ENCODE measurements at places on chromosomes 4 and X.
A peak's percentile ranks its signal among the peaks of the same experiment; 100 is the strongest.

DNA sequence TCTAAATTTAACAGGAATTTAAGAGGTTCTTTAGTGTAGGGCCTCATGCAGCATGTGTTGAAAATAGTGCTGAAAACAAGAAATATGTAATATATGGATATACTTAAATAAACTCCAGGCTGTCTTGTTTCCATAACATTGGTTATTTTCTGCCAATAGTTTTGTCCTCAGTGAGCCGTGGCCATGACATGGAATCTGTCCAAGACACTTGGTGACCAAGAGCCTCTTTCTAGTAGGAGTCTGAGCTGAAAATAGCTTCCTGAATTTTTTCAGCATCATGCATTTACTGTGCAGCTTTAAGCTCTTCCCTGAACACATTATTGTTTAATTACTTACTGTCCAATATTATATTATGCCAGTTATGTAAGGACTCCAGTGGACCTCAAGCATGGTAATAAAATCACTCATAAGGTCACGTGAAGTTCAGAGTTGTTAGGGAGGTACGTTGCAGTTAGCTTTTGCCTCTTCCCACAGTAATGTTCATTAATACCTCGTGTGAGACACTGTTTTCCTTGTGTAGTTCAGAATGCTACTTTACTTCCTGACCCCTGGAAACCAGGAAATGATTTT lies 488.2 kb downstream of the GRID2 start:
- no peak for DNase-seq

GRCh38 chr4:153488006-153488891 lies 22.1 kb downstream of the TMEM131L start:
- peak; percentile 50 for DNase-seq

GRCh38 chrX:8036914-8037313 lies 109.7 kb upstream of the PNPLA4 start:
- DNase-seq = no peak

- no peak for DNase-seq
These were observed 4.9 kb downstream of the CRLF2 start for GRCh38 chrX:1207496-1208025.

All from GM23248 (cell line).